Activated T-helper 1 cell treated with anti-CD3 and anti-CD28 coated beads, Interleukin-12 subunit alpha, Interleukin-12 subunit beta, Interleukin-2, Interleukin-4 antibody, amounts not matched to agents 30 ng/mL and 10 ng/mL and 1 ng/mL, durations not matched to agents 14 hours and 24 hours and 36 hours (primary cell): ENCODE measurements at places on chromosomes 1 and 21. TPM values are rescaled to one million over a fixed set of nuclear protein-coding genes. Genes with fewer than 3 reads are reported as not detected.

GRCh38 chr1:236853921-236854604, 59.0 kb downstream of the MTR start:
- no peak for DNase-seq

DNA sequence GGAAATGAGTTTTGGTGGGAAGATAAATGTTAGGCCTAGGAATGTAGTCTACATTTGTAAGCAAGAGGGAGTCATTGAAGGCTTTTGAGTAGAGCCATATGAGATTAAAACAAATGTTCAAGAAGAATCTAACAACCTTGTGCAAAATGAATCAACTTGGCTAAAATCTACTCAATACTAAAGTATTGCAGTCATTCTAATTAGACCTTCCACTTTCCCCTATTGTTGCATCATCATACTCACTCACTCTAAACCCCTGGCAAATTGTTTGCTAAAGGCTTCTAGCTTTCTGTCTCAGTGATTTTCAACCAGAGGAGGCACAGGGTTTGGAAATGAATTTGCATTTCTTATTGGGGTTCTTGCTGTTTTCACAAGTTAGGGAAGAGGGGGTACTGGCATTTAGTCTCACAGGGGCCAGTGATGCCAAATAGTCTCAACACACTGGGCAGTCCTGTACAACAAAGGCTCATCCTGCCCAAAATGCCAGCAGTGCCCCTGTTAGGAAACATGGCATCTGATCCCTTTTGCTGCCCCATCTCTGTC, 85.3 kb downstream of the SEC16B start:
- no peak for DNase-seq

DNA sequence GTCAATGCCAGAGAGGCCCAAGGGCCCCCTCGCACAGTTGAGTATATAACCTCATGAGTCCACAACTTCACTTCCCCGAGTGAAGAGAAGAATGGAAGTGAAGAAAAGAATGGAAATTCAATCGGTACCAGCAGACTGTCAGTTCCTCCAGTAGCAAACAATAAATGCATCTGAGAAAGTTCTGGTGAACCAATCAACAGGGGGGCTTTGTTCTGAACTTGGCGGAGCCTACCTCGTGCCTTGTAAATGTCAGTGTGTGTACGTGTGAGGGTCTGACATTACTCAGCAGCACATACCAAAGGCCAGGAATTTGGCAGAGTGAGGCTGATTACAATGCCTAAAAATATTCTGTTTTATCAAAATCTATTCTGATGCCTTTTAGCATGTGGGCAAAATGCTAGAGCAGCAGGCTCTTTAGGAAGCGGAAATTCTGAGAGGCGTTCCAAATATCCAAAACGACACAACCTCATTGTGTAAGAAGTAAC, 238.5 kb downstream of the LTN1 start:
- no peak for DNase-seq

DNA sequence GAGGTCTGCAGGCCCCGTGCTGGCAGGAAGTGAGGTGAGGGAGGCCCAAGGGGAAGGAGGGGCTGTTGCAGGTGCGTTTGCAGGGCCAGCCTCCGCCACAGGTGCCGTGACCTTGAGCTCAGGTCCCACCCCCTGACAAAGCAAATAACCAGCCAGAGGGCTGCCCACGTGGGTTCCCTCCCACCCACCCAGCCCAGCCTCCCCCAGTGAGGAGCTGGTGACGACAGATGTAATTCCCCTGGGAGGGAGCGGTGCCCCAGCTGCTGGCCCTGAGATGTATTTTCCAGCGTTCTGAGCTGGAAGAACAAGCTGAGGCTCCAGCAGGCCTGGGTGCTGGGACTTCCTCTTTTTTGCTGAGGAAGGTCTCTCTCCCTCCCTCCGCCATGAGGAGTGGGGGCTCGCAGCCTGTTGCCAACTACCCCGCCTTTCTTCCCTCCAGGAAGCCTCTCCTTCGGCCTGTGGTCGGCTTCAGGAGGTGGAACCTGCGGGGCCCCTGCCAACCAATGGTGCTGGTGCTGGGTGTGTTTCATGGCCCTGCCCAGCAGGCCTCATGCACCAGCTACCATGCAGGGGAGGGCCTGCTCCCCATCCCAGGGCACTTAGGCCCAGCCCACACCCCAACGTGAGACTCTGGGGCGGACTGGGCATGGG, 153.2 kb downstream of the PRDM16 start:
- DNase-seq, result no peak

DNA sequence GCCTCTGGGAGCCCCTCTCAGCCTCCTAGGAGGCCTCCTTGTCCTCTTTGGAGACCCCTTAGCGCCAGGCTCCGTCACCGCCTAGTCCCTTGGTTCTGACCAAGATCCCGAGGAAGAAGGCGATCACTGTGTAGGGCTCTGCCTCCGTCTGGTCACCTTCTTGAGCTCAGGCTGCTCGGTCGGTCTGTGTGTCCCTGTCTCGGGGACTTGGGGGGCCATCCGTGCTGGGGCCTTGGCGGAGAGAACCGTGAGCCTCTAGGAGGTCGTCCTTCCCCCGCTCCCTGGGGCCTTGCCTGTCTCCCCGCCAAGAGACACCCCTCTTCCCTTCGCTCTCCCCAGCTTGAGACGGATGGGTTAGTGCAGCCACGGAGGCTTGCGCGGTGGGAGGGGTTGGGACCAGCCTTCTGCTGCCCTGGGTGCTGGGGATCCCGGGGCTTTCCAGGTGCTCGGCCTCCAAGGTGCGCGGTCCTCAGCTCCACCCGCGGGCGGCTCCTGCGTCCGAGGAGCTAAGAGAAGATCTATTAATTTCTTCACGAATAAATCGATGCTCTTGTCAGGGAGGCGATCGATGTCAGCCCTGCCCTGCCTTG, 701 bp upstream of the INSRR start:
- no peak for DNase-seq

DNA sequence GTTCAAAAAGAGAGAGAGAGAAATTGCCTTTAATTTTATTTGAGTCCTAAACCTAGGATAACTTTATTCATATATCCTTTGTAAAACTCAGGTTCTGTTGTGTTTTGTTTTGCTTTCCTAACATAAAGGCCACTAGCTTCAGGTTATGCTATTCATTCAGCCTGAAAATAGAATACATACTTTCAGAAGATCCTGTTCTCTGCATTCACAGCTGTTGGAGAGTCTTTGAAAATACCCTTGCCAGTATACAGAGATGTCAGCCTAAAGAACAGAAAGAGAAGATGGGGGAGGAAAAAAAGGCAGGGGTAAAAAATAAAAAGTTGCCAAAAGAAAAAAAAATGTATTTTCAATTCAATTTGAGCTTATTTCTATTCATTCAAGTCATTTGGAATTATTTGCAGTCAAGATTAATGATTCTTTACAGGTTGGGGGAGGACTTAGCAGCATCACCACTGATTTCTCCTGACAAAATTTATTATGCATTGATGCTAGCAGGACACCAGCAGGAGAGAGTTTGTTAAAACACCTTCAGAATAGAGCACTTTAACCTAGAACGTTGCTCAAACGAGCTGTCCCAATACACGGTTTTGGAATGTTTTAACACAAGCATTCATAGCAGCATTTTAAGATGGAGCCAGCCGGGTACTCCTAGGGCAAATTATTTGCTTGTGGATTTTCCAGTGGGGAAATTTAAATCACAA, 318.5 kb downstream of the NTNG1 start:
- no peak for DNase-seq

- DNase-seq, result no peak
Measured at GRCh38 chr1:1006305-1007159, 6.6 kb upstream of the HES4 start.

DNA sequence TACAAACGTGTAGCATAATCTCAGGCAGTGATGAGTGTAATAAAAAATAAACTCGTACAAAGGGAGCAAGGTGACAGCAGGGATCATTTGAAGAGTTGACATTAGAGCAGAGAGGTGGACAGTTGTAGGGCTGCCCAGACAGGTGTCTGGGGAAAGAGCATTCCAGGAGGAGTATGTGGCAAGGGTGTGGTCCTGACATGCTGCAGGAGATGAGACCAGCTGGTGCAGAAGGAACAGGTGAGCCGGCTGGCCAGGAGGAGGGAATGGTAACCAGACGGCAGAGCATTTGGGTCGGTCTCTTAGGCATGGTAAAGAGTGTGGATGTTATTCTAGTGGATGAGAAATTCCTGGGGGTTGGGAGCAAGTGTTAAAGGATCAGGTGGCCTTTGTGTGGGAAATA, 306.3 kb downstream of the LMX1A start:
- no peak for DNase-seq

- DNase-seq, result no peak
Measured at GRCh38 chr1:40740039-40740996, 43.3 kb upstream of the KCNQ4 start.

- no peak for DNase-seq
Measured at GRCh38 chr1:113141650-113142473, 68.9 kb downstream of the LRIG2 start.

DNA sequence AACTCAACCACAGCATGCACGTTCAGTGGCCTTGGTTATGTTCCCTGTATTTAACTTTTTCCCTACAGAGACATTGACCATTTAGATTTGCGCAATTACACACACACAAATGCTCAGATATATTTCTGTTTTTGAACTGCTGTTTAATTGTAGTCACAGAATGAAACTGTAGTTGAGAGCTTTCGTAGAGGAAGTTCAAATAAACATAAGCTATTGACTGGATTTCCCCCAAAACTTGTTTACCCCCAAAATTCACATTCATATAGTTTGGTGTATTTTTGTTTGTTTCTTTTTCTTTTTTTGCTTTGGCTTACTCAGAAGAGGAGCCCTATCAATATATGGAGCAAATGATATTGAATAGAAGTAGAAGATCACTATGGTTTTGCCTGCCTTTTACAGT, 921.0 kb downstream of the ADGRL2 start:
- DNase-seq, result no peak

- no peak for DNase-seq
Measured at GRCh38 chr1:84430546-84430945, 32.3 kb downstream of the DNASE2B start.

DNA sequence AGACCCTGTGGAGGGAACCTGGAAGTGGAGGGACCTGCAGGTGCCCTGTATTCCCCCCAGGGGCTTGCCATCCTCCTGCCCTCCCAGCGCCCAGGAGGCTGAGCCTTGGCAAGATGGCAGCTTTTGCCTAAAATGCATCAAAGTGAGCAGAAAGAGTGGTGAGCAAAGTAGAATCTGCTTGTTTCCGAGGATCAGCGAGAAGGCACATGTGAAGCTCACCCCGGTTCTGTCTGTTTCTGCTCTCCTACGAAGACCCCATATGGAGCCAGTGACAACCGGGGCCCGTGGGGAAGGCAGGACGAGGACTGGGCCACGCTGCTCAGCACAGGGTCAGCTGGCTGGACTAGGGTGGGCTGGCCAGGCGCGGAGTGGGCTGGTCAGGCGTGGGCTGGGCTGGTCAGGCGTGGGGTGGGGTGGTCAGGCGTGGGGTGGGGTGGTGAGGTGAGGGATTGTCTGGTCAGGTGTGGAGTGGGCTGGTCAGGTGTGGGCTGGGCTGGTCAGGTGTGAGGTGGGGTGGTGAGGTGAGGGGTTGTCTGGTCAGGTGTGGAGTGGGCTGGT, 5.2 kb upstream of the FNDC10 start:
- DNase-seq, result no peak

GRCh38 chr1:234400773-234401172, 27.5 kb downstream of the COA6 start:
- DNase-seq, result no peak

GRCh38 chr1:3940081-3940753, 40.1 kb upstream of the C1orf174 start:
- DNase-seq, result no peak

GRCh38 chr21:46119144-46119636, 21.3 kb downstream of the COL6A2 start:
- no peak for DNase-seq

DNA sequence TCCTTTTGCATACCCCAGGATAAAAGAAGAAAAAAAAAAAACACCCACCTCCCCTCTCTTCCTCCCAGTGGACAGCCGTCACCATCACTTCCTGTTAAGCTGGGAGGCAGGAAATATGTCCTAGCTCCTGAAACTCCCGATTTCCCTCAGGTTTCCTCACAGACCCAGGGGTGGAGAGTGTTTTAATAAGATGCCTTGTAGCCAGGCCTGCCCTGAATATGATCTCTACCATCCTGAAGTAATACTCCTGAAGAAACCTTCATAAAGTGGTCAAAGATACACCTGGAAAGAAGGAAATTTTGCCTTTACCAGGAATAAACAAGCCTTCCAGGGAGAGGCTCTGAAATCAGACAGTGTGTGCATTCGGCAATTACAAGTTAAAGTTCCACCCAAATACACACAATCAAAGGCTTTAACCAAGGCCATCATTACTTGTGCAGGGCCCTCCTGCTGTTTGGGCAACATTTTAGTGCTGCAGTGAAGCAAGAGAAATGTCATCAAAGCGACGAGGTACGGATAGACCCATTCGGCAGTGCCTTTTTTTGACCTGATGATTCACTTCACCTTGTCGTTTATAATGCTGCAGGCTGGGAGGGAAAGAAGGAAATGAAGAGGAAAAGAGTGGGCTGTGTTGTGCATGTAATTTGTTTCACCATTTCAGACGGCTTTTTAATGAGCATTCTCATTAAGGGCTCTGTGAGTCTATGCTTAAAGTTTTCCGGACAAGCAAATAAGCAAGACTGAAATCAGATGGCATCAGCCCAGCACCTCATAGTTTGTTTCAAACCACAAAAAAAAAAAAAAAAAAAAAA, 41.0 kb upstream of the RASAL2 start:
- DNase-seq, result no peak

DNA sequence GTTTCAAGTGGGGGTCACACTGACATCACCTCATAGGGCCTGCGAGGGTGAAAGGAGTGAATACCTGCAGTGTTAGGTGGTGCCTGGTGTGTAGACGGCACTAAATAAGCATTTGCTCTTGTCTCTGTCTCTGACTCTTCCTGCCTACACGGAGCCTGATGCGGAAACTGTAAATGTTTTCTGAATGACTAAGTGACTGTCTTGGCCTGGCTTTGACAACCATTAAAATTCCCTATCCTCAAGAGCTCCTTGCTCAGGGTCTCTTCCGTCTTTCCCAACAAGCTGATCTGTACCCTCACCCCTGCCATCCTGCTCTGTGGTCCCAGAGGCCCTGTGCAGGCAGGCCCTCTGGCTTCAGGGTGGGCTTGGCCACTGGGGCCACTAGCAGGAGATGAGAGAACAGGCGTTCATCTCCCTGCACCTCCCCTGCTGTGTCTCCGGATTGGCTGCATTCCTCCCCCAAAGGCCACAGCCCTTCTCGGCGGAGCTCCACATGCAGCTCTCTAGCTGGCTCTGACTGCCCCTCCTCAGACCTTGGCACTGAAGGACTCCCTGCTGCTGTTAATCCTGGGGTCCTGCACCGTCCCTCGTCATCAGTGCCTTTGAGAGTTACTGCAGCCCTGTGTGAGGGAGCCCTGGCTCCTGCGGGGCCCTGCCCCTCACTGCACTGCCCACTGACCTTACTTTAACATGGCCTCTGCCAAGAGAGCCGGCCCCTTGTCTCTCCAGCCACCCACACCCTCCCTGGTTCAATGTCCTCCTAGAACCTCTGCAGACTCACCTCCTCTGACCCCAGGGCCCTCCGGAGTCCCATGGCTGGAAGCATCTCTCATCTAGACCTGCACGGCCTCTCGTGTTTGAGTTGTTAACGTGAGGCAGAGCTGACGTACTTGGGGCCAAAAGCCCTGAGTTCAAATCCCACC, 211.1 kb downstream of the MATN1 start:
- DNase-seq, result no peak

Gene DR1
- 101 and 106 TPM in 2 replicates for total RNA-seq

Gene OR2L8
- 0.21 TPM in 1 of 2 replicates, not detected in the other for total RNA-seq

Gene ZNF683
- total RNA-seq, result not detected in 2 replicates

Gene GPR161
- 0.41 and 0.42 TPM in 2 replicates for total RNA-seq

Gene SH3BGR
- 0.73 and 1.7 TPM in 2 replicates for total RNA-seq

Gene TNFRSF8
- 26.9 and 27.9 TPM in 2 replicates for total RNA-seq

Gene LGALS8
- 56.6 and 66.2 TPM in 2 replicates for total RNA-seq

Gene RNU1-3
- total RNA-seq, result 2,178 and 3,041 TPM in 2 replicates
